ENCODE measurements at places on chromosomes 11 and 22. TPM values are rescaled to one million over a fixed set of nuclear protein-coding genes. Genes with fewer than 3 reads are reported as not detected.

GRCh38 chr11:68954836-68955606 is 25.8 kb downstream of the MRGPRD start:
- DNase-seq = no peak

DNA sequence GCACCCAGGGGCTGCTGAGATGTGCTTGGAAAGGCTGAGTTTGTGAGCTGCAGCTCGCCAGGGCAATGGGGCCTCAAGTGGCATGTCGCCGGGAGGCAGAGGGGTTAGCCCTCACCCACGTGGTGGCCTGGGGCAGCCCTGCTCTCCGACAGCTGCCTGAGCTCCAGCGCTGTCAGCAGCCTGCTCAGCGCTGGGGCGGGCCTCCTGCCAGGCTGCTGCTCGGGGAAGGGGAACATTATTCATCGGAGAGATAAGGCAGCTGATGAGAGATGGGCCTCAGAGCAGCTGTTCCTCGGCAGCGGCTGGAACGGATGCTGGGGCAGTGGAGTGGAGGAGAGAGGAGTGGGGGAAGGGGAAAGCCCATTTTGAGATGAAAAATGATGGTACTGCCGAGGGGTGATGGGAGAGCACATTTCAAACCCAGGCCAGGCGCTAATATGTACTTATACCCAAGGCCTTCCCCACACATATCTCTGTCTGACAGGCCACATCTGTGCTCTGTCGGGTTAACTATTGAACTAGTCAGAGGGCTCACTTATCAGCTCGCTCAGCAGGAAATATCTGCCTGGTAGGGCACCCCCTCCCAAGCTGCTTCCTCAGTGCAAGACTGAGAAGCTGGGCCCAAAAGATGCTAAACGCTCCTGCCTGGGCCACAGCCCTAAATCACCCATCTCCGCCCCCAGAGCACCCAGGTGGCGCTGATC is 79.5 kb downstream of the TIMP3 start:
- DNase-seq = no peak

DNA sequence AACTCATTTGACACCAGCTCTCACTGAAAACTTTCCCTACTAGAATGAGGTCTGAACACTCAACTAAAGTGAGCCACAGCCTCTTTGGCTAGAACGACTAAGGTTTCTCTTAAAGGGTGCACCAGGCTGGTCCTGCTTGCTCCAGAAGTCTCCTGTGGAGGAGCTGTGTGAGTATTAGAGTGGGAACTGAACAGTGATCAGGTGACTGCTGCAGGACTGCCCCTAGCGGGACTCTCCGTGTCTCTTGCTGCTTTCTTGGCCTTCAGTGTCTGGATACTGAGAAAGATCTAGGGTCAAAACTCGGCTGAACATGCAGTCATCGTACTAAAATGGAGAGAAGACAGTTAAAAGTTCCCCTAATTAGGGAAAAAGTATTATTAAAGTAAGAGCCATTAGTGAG is 34.6 kb downstream of the FAM118A start:
- DNase-seq = no peak

The KLHDC7B gene
- 0.10 TPM for total RNA-seq

DNA sequence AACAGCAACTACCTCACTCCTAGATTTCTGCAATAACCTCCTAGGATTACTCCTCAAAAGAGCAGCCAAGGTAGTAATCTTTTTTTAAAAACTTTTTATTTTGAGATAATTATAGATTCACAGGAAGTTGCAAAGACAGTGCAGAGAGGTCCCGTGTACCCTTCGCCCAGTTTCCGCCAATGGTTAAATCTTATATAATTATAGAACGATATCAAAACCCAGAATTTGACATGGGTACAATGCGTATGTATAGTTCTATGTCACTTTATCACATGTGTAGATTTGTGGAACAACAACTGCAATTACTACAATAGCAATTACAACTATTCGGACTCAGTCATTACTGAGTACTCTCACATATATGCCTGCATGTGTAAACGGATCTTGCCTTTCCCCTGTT is 94.8 kb upstream of the APOA1 start:
- DNase-seq = no peak
